ENCODE measurements at places on chromosomes 5 and 9. TPM values are rescaled to one million over a fixed set of nuclear protein-coding genes. Genes with fewer than 3 reads are reported as not detected.

Gene VCAN
- 67.0 TPM for total RNA-seq

GRCh38 chr5:58357121-58357520 lies 102.8 kb downstream of the PLK2 start:
- DNase-seq: no peak

GRCh38 chr5:155460501-155460931 lies 447.0 kb downstream of the KIF4B start:
- DNase-seq: no peak

DNA sequence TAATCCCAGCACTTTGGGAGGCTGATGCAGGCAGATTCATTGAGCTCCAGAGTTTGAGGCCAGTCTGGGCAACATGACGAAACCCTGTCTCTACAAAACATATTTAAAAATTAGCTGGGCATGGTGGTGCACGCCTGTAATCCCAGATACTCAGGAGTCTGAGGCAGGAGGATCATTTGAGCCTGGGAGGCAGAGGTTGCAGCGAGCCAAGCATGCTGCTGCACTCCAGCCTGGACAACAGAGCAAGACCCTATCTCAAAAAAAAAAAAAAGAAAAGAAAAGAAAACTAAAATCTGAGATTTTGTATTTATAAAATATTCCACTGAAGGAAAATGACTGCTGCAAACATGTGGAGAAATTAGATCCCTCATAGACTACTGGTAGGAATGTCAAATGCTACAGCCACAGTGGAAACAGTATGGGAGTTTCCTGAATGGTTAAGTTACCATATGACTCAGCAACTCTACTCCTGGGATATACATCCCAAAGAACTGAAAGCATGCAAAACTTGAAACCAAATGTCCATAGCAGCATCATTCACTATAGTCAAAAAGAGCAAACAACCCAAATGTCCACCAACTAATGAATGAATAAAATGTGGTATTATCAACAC lies 106.1 kb downstream of the UBAP2 start:
- no peak for DNase-seq

Gene IRX1
- total RNA-seq: 11.8 TPM

DNA sequence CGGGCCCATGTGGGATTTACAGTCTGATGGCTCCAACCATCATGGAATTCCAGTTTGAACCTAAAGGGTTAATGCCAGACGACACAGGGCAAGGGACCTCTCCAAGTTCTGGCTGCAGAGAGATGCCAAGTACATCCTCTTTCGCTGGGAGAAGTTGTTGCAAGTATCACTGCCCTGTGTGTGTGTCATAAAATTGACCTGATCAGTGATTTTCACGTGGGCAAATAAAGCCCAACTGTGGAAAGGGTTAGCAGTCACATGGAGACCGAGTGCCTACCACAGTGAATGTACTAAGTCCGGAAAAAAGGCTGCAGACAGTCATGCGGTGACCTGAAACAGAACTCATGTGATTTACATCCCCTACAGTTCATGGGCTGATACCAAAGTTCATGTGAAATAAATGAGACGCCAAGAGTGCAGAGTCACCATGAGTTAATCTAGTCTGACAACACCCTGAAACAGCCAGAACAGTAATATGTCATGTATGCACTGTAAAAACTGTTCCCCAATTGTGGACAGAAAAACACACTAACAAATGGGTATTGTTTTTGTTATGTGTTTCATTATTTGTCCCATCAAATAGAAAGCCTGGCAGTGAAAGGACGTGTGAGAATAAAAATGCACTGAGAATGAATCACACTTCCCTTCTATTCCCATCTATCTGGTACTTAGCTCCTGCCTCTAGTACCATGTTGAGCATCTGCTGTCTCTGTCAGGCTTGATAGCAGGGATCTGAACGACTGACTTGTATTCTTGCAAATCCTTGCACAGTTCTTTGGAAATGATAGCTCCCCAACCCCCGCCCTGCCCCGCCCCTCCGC lies 115.7 kb downstream of the SUSD1 start:
- no peak for DNase-seq

DNA sequence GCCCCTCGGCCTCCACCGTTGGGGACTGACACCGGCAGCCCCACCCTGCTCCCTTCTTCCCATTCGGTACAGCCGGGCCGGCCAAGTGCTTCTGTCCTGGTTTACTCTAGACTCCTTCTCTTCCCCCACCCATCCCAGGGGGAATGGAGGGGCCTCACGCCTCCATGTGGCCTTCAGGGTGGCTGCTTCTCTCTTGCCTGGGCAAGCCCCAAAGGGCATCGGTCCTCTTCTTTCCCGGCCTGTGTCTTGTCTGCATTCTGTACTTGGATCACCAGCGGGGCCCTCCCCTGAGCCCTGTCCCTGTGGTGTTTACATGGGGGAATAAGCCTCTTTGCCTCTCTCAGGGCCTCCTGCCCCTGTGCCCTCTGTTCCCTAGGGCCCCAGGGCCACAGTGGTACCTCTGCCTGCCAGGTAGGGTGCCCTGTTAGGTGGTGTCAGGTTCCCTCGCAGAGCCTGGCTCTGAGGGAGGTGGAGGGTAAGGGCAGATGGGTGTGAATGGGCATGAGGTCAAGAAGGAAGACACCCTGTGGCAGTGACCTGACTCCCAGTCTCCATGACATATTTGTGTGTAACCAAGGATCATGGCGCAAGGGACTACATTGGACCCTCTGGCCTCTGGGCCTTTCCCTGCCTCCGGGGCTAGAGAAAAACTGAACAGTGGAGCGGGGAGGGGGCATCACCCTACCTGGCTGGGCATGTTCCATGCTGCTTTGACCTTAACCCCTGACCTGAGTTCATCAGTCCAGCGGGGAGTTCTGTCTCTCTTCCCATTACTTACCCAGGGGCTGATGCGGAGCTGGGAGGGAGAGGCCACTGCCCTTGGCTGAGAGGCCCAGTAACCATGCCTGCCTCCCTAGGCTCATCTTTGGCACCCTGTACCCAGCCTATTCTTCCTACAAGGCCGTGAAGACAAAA lies 1.6 kb downstream of the REEP2 start:
- DNase-seq: no peak

DNA sequence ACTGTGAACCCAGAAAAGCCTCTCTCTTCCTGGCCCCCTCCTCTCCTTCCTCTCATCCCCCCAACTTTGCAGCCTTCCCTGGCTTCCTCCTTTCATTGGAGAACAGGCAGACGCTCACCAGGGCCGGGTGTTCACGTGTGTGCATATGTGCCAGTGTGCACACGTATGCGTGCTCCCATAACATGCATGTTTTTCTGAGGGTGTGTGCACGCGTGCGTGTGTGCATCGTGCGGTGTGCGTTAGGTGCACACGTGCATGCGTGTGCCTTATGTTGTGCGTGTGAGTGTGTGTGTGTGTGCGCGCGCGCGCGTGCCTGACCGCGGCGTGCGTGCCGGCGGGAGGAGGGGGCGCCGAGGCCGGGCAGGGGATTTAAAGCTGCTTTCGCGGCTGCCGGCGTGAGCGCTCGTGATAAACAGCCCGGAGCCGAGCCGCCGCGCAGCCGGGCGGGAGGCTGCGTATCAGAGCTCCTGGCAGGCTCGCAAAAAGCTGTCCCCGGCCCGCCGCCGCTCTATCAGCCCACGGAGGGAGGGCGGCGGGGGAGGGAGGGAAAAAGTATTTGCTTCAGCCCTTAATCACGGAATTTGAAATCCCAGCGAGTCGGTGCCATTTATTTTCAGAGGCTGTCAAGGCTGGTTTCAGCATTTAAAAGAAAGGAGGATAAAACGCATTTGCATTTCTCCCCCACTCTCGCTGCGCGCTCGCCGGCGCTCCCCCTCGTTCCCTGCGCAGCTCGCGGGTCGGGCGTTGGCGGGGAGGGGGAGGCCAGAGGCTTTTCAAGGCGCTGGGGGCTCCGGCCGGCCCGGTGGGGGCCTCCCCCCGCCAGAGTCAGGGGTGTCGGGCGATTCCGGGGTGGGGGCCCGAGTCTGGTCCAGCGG lies 183.9 kb downstream of the C9orf50 start:
- no peak for DNase-seq

Gene FOXI1
- total RNA-seq: not detected

GRCh38 chr5:151591144-151591819 lies at the start of gene FAT2:
FAT2 (minus strand) TSS chr5:151591331; CDS start chr5:151568931, 22,400 bp downstream.
- no peak for DNase-seq

- DNase-seq: no peak
These were observed 18.7 kb upstream of the POMT1 start for GRCh38 chr9:131484051-131484445.

Gene PALM2AKAP2
- total RNA-seq: 25.3 TPM

DNA sequence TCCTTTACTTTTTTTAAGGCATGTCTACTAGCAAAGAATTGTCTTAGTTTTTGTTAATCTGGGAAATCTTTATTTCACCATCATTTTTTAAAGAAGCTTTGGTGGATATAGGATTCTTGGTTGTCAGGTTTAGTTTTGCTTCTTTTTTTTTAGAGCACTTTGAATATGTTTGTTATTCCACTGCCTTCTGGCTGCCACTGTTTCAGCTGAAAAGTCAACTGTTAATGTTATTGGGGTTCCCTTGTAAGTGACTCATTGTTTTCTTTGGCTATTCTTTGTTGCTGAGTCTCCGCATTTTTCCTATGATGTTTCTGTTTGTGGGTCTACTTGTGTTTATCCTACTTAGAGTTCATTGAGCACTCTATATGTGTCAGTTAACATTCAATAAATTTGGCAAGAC lies 44.4 kb downstream of the PHAX start:
- no peak for DNase-seq

Gene NEUROG1
- total RNA-seq: not detected

DNA sequence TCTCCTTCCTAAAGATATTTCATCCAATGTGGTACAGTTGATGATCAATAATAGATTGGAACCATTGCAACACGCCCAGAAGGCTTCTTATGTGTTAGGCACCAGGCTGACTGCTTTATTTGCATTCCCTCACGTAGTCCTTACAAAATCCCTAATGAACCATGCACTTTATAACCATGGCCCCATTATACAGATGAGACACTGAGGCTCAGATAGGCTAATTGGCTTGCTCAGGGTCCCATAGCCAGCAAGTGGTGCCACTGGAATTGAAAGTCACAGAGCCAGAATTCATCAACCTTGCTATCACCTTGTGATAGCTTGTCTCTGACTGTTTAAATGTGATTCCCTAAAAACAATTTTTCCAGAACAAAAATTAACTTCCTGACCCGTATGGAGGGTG lies 27.8 kb upstream of the RAI14 start:
- no peak for DNase-seq

DNA sequence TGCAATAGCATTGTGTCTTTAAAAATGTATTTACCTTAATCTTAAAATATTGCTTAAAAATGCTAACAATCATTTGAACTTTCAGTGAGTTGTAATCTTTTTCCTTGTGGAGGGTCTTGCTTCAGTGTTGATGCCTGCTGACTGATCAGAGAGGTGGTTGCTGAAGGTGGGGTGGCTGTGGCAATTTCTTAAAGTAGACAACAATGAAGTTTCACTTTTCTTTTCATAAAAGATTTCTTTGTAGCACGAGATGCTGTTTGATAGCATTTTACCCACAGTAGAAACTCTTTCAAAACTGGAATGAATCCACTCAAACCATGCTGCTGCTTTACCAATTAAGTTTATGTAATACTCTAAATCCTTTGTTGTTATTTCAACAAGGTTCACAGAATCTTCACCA lies 50.8 kb downstream of the NR3C1 start:
- DNase-seq: no peak

Gene SLC46A2
- not detected for total RNA-seq

Gene LMBRD2
- 9.9 TPM for total RNA-seq

DNA sequence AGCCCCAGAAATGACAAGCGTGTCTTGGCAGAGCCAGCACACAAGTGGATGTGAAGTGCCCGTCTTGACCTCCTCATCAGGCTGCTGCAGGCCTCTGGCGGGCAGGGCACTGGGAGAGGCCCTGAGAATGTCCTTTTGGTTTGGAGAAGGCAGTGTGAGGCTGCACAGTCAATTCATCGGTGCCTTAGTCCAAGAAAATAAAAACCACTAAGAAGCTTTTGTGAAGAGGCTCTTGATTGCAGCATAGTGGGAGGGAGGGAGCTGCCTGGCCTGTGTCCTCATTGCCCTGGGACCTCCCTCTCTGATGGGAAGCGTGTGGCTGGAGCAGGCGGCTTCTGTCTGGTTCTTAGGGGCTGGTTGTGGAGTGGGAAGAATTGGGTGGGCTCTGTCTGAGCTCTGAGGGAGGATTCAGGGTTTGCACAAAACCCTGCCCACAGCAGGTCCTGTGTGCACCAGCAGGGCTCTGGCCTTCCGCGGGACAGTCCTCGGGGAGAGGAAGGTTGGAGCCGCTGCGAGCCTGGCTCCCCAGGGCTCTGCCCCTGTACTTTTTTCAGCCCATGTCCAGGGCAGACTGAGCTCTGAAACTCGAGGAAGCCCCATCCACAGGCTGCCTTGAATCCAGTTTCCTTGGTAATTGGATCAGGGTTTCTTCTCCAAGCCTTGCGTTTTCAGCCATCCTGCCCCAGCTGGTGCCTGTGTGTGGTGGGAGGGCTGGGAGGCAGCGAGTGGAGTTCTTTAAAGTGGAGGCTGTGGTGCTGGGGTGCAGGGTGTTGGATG lies 1.1 kb downstream of the HRCT1 start:
- DNase-seq: no peak

GRCh38 chr5:25481463-25481862 lies 836.7 kb upstream of the CDH10 start:
- no peak for DNase-seq

DNA sequence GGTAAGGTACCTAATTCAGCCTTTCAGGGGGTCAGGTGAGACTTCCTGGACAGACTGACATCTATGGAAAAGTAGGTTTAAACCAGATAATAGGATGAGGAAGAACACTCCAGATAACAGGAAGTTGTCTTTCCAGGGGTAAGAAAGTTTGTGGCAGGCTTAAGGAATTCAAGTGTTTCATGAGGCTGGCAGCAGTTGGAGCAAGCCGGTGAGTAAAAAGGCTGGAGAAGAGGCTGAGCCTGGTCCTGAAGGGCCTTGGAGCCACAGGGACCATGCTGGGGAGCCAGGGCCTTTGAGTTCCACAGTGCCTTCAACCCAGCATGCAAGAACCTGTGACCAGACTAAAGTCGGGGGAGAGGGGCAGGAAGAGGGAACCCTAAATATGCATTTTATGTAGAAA lies 353.4 kb downstream of the SPOCK1 start:
- no peak for DNase-seq

- DNase-seq: no peak
These were observed 650 bp downstream of the GPR107 start for GRCh38 chr9:130054325-130054786.

- no peak for DNase-seq
These were observed 77.0 kb downstream of the ABCA1 start for GRCh38 chr9:104850786-104851545.

DNA sequence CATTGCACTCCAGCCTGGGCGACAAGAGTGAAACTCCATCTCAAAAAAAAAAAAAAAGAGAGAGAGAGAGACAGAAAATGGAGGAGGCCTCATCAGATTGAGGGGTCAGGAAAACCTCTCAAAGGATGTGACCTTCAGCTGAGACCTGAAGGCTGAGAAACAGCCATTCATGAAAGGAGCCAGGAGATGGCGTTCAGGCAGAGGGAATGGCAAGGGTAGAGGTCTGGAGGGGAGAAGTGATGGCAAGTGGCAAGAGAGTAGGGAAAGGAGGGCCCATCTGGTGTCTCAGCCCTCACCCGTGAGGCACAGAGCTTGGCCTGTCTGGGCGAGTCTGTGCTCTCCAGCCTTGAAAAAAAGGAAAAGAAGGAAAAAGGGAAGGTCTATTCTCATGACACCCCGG lies 17.0 kb downstream of the CAMK2A start:
- no peak for DNase-seq

Gene AP3B1
- total RNA-seq: 57.0 TPM
